ENCODE measurements at places on chromosomes 6 and 20. TPM values are rescaled to one million over a fixed set of nuclear protein-coding genes. Genes with fewer than 3 reads are reported as not detected.

Gene TTK
- polyA plus RNA-seq, result 0.50 TPM

Gene ANGPT4
- not detected for polyA plus RNA-seq

Gene CNR1
- polyA plus RNA-seq, result 2.5 TPM

Gene CYP24A1
- polyA plus RNA-seq, result not detected

Gene IPCEF1
- polyA plus RNA-seq, result 2.1 TPM

Gene CD93
- polyA plus RNA-seq, result not detected

Gene B3GAT2
- polyA plus RNA-seq, result 0.23 TPM

Gene SLC22A23
- 0.35 TPM for polyA plus RNA-seq

Gene GRM4
- not detected for polyA plus RNA-seq

Data from IgD-negative memory B cell (primary cell).